ENCODE measurements at places on chromosomes 2 and 18. TPM values are rescaled to one million over a fixed set of nuclear protein-coding genes. Genes with fewer than 3 reads are reported as not detected.

The GPC1 gene
- polyA plus RNA-seq, result 89.1 TPM

The TBR1 gene
- polyA plus RNA-seq, result not detected

The SERPINB10 gene
- polyA plus RNA-seq, result not detected

The DNAH7 gene
- polyA plus RNA-seq, result 0.26 TPM

The ELAC1 gene
- 6.6 TPM for polyA plus RNA-seq

The RAD51AP2 gene
- 0.09 TPM for polyA plus RNA-seq

The GAL3ST2 gene
- polyA plus RNA-seq, result 0.48 TPM

The HOXD10 gene
- not detected for polyA plus RNA-seq

The LINC00305 gene
- polyA plus RNA-seq, result not detected

The RSAD2 gene
- 3.4 TPM for polyA plus RNA-seq

The SP100 gene
- 21.3 TPM for polyA plus RNA-seq

The CYP27A1 gene
- 16.4 TPM for polyA plus RNA-seq

The PIEZO2 gene
- polyA plus RNA-seq, result 62.6 TPM

The SFT2D3 gene
- polyA plus RNA-seq, result not detected

The ZEB2 gene
- not detected for polyA plus RNA-seq
